ENCODE measurements at places on chromosomes 5 and 9.
A peak's percentile ranks its signal among the peaks of the same experiment; 100 is the strongest.

- DNase-seq = no peak
These were observed 446.7 kb upstream of the ACTBL2 start for GRCh38 chr5:57929271-57929670.

GRCh38 chr9:98144076-98144475 lies 25.1 kb upstream of the TRIM14 start:
- no peak for DNase-seq

- DNase-seq = no peak
These were observed 4.9 kb upstream of the F2R start for GRCh38 chr5:76710991-76711390.

DNA sequence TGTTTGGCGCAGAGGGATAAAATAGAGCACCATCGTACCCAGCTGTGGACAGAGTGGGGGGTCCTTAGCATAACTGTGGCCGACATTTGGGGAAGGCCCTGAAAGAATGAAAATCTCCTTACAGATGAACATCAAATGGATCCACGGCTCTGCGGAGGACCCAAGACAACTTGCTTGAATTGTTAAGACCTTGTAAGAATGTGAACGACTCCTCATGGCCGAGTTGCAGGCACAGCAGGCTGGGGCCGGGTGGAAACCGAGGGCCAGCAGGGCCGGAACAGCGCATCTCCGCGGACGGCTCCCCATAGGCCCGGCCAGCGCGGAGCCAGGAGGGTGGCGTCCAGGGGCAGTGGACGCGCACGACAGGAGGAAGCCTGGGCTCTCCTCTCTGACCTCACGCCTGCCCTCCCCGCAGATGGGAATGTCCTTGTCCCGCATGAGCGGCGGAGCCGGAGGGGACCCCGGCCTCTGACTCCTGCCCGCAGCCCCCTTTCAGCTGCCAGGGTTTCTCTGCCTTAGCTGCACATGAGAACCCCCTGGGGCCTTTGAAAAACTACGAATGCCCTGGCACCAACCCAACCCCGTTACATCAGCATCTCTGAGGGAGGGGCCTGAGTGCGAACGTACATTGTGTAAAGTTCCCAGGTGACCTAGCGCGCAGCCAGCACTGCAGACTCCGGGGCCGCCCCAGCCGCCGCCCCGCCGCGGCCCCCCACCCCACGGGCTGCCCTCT lies 36.2 kb upstream of the PTCH1 start:
- no peak for DNase-seq

- no peak for DNase-seq
These were observed 20.1 kb upstream of the IFNB1 start for GRCh38 chr9:21097817-21098216.

GRCh38 chr5:163260961-163261360 lies 176.4 kb upstream of the CCNG1 start:
- DNase-seq = no peak

- no peak for DNase-seq
These were observed 42.3 kb upstream of the VDAC1 start for GRCh38 chr5:134046801-134047686.

DNA sequence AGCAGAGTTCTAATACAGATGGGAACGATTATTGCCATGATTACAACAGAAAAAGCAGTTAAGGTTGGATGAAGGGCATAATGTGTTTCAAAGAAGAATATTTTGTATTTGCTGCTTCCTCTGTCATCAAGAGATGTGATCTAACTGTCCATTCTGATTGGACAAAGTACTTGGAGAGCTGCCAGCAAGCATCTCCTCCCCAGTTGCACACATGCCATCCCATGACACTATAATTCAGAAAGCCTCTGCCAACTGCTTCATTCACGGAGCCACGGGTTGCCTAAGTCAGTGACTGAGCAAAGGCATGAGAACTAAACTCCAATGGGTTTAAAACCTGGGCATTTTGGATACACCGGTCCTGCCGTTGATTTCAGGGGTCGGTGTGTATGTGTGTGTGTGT lies 253.8 kb downstream of the CRB2 start:
- DNase-seq = no peak

DNA sequence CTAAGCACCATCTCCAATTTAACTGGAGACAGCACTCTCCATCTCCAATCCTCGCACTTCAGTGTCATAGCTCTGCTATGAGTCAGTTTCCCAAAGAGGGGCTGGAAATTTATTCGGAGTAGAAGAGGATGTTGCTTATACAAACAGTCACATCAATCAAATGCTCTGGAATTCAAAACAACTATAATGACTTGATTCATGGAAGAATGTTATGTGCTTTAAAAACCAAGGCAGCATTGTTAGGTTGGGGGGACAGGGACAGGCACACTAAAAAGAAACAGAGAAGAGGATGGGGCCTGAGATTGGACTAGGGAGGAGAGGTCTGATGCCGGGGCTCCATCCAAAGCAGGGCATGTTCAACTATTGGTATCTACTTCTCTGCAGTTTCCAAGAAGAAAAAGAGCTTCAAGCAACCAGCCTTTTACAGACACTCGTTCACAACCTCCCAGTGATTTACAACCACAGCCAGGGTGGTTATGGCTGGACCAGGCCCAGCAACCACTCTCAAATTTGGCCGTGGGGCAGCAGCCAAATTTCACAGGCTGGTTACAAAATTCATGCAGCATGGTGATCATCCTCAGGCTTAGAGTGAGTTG lies 117.5 kb upstream of the ZNF366 start:
- DNase-seq = no peak

- DNase-seq = peak; percentile 69
These were observed 51.1 kb downstream of the STARD4 start for GRCh38 chr5:111461255-111461671.

GRCh38 chr5:38291355-38291754 lies 33.0 kb downstream of the EGFLAM start:
- no peak for DNase-seq

DNA sequence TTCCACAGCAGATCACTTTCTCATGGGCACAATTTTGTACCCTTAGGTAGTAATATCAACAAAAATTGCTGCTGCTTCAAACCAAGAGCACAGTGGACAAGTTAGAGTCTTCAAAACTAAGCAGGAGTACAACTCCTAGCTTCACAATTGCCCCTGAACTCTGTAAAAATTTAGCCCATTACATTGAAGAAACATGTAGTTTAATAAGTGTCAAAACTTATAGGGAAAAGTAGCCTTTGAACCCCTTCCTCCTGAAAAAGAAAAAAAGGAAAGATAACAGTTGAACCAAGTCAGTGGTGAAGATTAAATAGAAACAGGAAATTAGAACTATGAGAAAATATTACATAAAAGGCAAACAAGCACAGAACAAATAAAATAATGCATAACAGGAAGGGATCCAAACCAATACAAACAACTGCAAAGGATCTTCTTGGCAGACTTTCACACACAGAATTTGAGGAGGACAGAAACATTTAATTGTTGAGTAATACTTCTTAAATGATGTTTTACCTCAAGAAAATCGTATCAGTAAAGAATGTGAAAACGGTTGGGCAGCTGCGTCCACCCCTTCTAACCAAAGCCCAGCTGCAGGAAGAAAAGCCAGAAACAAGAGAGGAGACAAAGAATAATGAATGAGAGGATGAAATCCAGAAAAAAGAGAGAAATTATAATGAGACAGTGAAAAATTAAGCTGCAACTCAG lies 636.0 kb downstream of the NR2F1-AS1 start:
- no peak for DNase-seq

- no peak for DNase-seq
These were observed 407.4 kb downstream of the HCN1 start for GRCh38 chr5:45288746-45289145.

GRCh38 chr5:124402144-124402581 lies 344.3 kb downstream of the ZNF608 start:
- DNase-seq = peak; percentile 76

GRCh38 chr9:133055788-133056420 lies 5.9 kb upstream of the CEL start:
- no peak for DNase-seq

GRCh38 chr9:112354081-112354743 lies 20.8 kb upstream of the PTBP3 start:
- DNase-seq = no peak

GRCh38 chr9:90124961-90125360 lies 517.7 kb downstream of the DIRAS2 start:
- no peak for DNase-seq

DNA sequence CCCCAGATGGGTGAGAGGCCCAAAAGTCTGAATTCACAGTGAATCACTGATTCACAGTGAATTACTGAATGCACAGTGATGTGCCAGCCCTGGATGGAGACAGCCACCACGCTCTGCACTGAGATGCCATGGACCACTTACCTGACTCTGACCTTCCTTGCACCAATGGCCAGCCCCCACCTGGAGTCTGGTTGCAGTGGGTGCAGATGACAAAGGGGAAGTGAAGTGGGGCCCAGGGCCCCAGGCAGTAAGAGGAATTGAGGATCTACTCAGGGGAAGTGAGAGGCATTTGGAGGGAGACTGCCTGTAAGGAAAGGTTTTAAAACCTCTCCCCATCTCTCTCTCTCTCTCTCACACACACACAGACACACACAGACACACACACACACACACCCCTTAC lies 412.1 kb downstream of the CYLC2 start:
- no peak for DNase-seq

DNA sequence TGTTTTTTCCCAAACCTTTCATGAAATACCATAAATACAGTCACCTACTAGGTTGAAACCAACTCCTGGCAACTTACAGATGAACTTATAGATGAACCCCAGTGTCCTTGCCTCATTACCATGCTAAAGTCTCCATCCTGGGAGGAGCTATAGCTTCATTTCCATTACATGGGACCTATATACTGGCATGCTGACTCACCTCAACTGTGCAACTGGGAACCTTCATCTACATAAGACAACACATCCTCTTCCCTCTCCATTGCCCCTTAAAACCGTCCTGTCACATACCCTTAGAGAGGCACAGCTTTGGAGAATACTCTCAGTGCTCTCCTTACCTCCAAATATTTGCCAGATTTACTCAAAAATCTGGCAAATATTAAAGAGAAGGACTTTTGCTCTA lies 638.3 kb downstream of the HTR1A start:
- DNase-seq = no peak

DNA sequence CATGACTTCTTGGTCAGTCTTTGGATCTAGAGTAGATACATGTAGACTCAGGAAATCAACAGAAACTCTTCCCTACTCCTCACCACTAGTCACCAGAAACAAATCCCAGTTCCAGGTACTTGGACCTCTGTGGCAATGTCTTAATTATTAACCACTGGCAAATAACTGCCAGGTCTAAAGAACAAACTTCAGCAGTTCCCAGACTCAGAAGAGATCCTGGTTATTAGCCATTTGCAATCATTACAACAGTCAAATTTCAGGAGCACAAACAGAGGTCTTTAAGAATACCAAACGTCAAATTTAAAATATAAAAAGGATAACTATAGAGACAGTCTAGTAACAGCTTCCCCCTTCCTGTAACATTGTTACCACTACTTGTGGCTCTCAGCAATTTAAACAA lies 10.2 kb downstream of the DIAPH1 start:
- no peak for DNase-seq

DNA sequence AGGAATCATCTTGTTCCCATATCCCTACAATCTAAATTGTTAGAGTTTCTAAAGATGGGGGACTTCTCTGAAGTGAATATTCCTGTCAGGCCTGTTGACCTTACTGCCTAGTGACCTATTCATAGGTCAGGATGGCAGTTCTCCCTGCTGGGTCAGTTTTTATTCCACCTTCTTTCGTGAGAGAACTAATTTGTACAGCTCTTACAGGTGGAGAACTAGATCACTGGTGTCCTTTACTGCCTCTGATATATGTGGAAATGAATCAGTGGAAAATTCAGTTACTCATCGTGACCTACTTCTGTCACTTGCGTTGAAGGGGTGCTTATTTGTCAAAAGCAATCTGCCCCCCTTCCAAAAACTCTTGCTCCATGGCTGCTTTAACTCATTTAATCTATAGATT lies 164.9 kb downstream of the CD180 start:
- DNase-seq = no peak

DNA sequence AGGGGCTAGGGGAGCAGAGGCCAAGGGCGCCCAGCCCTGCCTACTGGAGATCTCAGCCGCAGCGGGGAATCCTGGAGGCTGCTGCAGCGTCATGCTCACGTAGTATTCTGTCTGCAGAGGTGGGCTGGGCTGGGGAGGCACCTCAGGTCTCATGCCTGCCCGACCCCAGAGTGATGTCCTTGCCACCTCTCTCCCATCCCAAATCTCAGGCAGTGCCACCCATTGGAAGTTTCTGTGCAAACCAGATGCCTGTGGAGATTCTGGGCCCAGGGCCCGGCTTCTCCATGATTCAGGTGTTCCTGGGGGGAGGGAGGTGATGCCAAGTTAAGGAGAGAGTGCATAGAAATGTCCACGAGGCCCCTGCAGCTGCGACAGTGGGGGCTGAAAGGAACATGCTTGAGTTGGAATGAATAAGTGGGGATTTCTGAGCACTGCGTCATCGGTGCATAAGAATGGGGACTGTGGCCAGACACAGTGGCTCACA lies 72.0 kb downstream of the ANKRD33B start:
- DNase-seq = peak; percentile 42

GRCh38 chr9:100426530-100427365 lies at the start of gene MSANTD3:
MSANTD3 (plus strand) TSS chr9:100427143; CDS start chr9:100441939, 14,796 bp downstream.
- peak; percentile 90 for DNase-seq

DNA sequence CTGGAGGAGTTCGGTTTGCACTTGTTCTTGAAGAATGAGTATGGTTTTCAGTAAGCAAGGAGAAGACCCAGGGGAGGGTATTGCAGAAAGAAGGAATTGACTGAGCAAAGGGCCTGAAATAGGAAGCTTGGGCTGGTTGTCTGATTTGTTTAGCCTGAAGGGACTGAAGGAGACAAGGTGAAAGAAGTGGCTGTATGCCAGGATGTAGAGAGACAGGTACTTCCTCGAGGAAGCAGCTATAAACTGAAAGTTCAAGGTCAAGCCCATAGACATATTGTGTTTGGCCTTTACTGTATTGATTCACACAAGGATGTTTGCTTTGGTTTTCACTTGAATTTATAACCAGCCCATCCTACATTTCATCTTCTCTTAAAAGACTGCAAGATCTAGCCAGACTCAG lies 183.1 kb downstream of the PALM2AKAP2 start:
- no peak for DNase-seq

DNA sequence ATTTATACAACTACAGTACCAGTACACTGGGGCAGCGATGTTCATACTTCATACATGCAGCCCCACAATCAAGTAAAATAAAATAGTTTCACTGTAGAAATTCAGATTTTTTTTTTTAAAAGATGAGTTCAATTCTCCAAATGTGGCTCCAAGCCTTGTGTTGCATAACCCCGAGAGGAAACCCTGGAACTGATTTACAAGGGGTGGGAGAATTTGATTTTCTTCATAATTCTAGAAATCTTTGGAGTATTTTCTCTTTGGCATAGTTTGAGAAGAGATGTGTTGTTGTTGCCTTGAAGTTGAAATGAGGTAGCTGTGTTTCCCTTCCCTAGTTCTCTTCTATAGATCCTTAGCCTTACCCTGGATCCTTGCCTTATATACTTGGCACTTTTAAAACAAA lies 3.1 kb downstream of the RHOBTB3 start:
- no peak for DNase-seq

- no peak for DNase-seq
These were observed 6.2 kb downstream of the SKP2 start for GRCh38 chr5:36158144-36158543.

GRCh38 chr9:91117959-91118703 lies 243.6 kb downstream of the AUH start:
- DNase-seq = peak; percentile 89

GRCh38 chr9:95803197-95803596 lies 72.3 kb upstream of the ERCC6L2 start:
- no peak for DNase-seq

Measured in islet precursor cell (in vitro differentiated cells).